ENCODE measurements at places on chromosomes 1 and 21.
A peak's percentile ranks its signal among the peaks of the same experiment; 100 is the strongest.

GRCh38 chr1:60930130-60930529, 152.2 kb upstream of the NFIA start:
- DNase-seq, result no peak

- DNase-seq, result no peak
Observed at GRCh38 chr1:3372317-3372716, 82.1 kb upstream of the ARHGEF16 start.

DNA sequence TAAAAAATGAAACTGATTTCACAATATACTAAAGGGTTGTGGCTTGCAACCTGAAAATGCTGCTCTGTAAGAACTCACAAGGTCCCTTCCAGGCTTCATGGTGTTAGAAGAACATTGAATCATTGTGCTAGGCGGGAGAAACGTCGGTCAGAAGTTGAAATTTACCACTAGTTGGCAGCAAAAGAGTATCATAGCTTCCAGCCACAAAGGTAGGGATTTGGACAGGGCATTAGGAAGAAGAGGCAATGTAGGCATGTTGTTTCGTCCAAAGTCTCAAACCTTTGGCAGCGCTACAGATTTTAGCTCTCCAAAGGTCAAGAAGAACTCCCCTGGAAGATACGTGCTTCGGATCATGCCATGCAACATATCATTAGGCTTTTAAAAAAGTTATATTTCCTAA, 62.5 kb upstream of the ZP4 start:
- DNase-seq, result no peak

DNA sequence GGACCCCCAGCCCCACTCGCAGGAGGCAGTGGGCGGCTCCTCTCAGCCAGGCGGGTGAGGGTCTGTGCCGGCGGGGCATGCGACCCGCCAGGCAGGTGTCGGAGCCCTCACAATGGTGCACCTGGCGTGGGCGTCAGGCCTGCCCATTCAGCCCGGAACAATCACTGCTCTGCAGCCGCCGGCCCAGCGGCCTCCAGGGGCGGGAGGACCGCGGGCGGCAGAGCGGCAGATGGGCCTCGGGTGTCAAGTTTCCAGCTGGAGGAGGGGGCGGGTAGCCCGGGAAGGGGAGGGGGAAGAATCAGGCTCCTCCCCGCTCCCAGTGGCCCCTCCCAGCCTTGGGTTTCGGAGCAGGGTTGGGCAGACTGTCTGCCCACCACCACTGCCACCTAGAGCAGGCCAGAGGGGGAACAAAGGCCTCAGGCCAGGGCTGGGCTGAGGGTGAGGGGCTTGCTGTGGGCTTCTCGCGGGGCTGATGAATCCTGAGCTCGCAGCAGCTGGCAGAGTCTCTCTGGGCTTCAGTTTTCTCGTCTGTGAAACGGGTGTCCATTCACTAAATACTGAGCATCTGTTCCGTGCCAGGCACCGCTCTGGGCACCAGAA, 39.5 kb upstream of the CASZ1 start:
- DNase-seq, result no peak

GRCh38 chr1:153368495-153368894, 6.9 kb downstream of the S100A12 start:
- DNase-seq, result no peak

GRCh38 chr1:19864570-19865160, 17.5 kb upstream of the OTUD3 start:
- DNase-seq, result no peak

GRCh38 chr1:228830954-228831481, 95.7 kb downstream of the RHOU start:
- DNase-seq, result peak; percentile 52

GRCh38 chr1:11373895-11374747, 101.1 kb downstream of the UBIAD1 start:
- DNase-seq, result no peak

DNA sequence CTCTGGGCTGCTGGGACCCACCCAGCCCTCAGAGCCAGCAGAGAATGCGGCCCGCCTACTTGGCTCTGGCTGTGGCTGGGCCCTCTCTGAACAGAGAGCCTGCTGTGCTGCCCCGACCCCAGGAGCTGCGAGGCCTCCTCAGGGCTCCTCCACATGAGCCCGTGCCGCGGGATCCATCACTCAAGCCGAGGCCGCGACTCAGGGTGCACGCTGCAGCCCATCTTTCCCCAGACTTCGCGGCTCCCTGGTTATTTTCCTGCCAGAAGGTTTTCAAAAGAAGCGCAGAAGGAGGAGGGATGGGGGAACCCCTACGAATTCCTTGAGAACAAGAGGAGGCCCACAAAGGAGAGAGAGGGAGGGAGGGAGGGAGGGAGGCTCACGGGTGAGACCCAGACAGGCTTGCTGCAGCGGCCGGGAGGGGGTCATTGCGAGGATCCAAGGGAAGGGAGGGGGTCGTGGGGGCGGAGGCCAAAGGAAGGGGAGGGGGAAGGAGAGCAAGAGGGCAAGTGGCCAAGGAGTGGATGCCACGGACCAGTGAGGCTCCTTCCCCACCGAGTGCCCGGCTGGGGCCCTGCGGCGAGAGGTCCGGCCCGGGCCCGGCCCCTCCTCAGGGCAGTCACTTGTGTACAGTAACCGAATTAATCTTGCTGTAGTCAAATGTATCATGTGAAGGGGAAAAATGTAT, 146.8 kb downstream of the CASZ1 start:
- DNase-seq, result no peak

GRCh38 chr1:70717656-70718055, 306.6 kb downstream of the CTH start:
- no peak for DNase-seq

DNA sequence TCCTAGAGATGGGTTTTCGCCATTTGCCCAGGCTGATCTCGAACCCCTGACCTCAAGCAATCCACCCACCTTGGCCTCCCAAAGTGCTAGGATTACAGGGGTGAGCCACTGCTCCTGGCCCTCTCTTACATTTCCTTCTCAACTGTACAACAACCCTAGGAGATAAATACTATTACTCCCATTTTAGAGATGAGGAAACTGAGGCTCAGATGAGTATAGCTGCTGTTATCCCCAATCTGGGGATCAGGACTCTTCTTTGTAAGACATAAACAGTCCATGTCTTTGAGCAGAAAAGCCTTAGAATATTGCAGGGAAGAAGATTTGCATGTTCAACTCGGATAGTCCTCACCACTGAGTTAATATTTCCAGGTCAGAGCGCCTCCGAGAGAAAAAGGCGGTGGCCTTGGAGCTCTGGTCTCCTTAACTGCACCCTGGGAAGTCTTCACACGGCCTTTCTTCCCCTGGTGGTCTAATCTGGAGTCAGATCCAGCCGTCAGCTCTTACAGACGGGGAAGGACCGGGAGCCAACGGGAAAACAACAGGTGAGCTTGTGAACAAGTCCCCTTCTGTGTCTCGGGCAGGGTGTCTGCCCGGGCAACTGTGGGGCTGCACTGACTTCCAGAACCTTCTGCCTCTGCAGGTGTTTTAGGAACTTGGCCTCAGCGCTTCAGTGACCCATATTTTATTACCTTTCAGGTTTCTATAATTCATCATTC, 5.9 kb upstream of the OLIG1 start:
- no peak for DNase-seq

DNA sequence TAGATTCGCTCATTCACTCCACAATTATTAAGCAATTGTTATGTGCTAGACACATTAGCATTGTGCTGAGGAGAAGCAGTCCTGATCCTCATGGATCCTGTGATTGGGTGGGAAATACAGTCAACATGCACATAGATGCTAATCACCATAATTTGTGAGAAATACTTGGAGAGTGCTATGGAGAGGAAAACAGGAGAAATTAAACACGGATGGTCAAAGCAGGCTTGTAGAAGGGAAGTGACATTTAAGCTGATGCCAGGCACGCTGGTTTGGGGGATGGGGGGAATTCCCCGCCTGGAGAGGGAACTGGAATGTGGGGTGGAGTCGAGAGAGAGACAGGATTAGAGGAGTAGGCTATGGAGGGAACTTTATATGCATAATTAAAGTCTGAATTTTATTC, 52.2 kb upstream of the L1TD1 start:
- no peak for DNase-seq

GRCh38 chr1:29855561-29856160, 619.3 kb downstream of the PTPRU start:
- DNase-seq, result no peak

GRCh38 chr21:45560106-45561021, 18.1 kb upstream of the SLC19A1 start:
- DNase-seq, result no peak

DNA sequence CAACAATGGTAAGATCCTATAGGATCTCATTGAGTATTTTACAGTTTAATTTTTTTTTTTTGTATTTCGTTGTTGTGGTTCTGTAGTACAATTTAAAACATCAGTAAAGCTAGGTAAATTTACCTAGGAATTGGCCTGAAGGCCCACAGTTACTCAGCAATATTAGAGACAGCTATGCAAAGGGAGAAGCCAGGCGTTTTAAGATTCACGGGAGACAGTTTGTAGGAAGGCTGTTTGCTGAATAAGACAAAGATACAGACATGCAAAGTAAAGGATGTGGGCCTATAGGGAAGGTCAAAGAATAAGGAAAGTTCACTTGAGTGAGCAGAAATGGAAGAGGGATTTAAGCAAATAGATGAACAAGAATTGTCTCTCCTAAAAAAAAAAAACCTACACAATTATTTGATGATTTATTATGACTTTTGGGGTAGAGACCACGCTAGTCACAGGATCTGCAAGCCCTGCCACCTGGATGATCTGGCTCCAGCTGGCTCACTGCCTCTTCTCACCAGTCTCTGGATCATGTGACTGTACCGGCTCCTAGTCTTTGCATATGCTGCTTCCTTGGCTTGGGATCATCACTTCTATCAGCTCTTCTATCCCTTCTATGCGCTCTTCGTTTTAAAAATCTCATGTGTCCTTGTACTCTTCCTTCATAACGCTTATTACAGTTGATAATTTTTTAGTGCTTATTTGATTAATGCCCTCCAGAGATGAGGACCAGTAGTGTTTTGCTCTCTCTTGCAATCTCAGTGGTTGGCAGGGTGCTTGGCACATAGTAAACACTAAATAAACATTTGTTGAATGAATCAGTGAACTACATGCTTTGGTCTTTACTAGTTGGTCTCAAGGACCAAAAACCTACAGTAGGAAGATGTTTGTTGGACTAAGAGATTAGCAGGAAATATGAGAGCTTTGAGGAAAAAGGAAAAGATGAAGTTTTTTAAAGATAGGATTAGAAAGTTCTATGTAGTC, 14.1 kb downstream of the DYRK1A start:
- peak; percentile 38 for DNase-seq

DNA sequence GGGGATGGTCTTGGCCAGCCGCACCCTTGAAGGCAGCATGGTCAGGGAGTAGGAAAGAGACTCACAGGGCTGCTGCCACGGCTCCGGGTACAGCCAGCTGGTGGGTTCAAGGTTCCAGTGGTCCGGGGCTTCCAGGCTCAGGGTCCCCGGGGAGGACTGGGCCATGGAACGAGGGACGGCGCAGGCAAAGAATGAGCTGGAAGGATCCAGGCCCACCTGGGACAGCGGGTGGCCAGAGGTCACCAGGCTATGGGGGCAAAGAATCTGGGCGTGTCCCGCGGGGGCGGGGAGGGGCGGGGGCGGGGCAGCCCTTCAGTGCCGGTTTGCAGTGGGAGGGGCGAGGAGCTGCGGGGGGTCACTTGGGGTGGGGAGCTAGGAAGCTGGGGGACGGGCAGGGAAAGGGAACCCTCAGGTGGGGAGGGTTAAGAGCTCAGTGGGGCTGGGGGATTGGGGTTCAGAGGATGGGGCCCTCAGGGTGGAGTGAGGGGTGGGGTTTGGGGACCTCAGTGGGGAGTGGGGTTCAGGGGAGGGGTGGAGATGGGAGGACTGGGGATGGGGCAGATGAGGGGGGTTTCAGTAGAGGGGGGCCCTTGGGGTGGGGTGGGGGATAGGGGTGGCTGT, at the start of gene DNMT3L:
Gene DNMT3L (minus strand): TSS at position 223 of the 621 bp plus-strand sequence. CDS start 638 bp downstream, outside the sequence.
- no peak for DNase-seq

DNA sequence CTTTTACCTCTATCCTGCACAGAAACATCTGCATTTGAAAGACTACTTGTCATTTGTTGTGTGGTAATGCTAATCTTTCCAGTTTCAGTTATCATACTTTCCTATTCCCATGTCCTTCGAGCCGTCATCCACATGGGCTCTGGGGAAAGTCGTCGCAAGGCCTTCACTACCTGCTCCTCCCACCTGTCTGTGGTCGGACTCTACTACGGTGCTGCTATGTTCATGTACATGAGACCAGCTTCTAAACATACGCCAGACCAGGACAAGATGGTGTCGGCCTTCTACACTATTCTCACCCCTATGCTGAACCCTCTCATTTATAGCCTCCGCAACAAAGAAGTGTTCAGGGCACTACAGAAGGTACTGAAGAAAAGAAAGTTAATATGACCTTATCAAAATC, 8.3 kb downstream of the OR2M4 start:
- no peak for DNase-seq

GRCh38 chr1:156356875-156357534, 12.0 kb upstream of the RHBG start:
- peak; percentile 68 for DNase-seq

DNA sequence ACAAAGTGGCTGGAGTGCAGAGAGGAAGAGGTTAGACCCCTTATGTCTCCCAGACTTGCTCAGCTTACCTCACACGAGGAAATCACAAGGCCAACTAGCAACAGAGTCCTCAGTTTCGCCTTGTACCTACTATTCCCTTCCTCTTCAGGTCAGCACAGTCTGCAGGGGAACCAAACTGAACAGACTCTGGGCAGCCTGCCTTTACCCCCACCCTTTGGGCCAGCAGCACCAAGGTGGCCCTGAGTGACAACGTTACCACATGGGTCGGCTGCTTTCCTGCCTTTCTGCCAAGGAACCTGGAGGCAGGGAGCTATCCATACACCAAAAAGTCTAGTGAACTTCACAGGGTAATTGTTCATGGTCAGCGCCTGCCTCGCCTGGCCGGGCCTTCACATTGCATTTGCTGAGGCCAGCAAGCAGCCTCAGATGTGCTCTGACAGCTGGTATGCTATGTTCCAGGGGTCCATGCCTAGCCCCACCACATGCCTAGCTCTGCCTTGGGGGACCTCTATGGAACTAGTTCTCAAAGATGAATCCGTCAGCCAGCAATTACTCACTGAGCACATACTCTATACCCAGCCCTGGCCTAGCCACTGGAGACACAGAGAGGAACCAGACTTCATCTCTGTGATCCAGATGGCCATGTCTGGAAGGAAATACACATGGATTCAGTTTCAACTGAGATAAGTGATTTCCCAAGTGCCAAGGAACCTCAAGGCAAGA, 69.6 kb downstream of the DMAP1 start:
- DNase-seq, result no peak

GRCh38 chr1:150560576-150561253, 11.5 kb downstream of the ADAMTSL4 start:
- DNase-seq, result peak; percentile 90

- DNase-seq, result peak; percentile 11
Observed at GRCh38 chr1:81801651-81802456, 1.1 kb downstream of the ADGRL2 start.

DNA sequence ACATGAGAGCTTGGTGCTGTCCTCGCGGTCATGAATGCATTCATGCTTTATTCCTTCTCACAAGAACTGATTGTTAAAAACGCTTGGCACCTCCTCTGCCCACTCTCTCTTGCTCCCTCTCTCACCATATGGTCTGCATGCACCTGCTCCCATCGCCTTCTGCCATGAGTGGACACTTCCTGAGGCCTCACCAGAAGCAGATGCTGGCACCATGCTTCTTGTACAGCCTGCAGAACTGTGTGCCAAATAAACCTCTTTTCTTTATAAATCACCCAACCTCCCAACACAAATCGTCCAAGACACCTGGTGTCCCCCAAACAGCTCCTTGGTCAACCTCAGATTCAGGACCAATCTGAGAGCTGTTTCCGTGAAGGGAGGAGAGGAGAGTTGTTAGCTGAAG, 43.3 kb upstream of the PCBP3 start:
- no peak for DNase-seq
